ENCODE measurements at places on chromosomes 11 and 22.

DNA sequence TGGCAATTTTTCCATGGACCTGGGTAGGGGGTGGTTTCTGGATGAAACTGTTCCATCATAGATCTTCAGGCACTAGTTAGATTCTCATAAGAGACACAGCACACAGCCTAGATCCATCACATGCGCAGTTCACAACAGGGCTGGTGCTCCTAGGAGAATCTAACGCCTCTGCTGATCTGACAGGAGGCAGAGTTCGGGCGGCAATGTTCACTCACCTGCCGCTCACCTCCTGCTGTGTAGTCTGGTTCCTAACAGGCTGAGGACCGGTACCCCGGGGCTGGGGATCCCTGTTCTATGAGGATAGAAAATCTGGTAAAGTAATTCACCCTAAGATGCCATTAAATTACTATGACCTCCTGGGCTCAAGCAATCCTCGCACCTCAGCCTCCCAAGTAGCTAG lies 318.0 kb downstream of the KIRREL3 start:
- no peak for DNase-seq

DNA sequence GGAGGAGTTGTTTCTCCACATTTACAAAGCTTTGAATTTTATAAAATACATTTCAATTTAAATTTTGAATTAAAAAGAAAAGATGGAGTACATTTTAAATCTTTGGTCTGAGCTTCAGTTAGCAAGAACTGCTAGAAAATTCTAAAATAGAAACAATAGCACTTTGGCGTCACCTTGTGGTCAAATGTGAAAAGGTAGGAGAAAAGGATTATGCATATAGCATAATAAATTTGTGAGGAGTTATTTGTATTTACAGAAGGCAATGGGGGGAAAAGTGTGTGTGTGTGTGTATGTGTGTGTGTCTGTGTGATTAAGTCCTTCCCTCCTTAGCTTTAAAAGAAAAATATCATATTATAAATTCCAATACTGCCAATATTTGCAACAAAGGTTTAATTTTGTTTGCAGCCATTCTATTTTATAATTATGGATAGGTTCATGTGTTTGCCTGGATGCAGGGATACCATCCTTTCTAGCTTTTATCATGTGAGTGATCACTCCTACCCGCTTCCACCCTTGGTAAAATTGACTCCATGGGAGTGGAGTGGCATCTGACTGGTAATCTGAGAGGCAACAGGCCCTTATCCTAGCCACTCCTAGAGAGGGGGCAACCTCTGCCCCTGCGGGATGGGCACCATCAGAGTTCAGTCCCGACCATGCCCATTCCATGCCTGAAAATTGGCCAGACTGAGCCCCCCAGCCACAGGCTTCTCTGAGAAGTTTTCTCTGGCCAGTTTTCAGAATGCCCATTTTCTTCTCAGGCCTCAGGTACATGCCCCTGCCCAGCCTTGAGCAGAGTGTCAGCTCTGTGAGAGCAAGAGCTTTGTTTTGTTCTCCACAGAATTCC lies 13.6 kb upstream of the LGR4 start:
- no peak for DNase-seq

- DNase-seq = no peak
Observed at GRCh38 chr11:93623179-93623578, 38.3 kb upstream of the CEP295 start.

DNA sequence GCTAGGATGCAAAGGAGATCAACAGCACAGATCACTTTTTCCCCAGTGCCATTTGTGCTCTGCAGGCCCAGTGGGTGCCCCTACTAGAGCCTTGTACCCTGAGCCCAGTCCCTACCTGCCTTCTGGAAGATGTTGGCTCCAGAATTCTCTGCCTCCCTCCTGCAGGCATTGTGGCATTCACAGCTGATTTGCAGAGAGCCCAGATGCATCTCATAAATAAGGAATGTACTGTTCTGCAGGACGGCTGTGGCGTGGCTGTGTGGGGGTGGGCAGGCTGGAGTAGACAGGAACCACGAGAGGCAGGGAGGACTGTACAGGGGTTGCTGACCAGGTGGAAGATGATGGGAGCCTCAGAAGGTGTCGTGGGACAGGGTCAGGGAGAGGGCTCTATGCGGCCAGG lies 11.2 kb upstream of the MIAT start:
- no peak for DNase-seq

DNA sequence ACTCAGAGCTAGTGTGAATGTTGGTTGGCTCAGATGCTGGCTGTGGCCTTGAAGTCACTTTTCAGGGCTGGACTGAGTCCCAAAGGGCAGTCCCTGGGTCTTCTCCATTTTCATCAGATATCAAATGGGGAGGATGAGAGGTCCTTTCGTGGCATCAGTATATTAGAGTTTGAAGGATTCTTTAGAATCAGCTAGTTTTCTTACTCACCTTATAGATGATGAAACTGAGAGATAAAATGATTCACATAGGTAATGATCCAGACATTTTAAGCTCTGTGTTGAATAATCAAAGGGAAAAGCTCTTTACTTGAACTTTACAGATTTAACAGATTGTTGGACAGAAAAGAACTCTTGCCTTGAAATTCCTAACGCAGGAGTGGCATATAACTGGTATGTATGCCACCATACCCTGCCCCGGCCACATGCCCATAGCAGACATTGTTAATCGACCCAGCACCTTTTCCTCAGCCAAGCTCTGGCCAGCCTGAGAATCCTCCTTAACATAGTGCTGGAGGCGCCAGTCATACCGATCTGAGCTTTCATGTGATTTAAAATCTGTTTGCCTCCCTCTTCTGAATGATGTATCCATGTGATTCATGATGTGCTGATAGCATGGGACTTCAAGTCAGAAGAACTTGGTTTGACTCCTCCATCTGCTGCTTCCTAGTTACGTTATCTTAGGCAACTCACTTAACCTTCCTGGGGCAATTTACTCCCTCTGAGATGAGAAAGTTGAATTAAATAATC lies 60.0 kb downstream of the BARX2 start:
- DNase-seq = no peak

DNA sequence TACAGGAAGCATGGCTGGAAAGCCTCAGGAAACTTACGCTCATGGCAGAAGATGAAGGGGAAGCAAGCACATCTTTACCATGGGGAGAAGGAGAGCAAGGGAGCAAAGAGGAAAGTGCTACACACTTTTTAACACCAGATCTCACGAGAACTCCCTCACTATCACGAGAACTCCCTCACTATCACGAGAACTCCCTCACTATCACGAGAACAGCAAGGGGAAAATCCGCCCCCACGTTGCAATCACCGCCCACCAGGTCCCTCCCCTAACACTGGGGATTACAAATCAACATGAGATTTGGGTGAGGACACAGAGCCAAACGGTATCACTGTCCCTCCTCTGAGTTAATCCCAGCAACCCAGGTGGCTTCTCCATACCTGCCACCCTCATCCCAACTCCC lies 84.5 kb downstream of the MN1 start:
- DNase-seq = no peak

GRCh38 chr11:124791626-124792341 lies 8.4 kb downstream of the MSANTD2 start:
- no peak for DNase-seq

GRCh38 chr11:70420008-70420464 lies 21.7 kb downstream of the CTTN start:
- DNase-seq = no peak

DNA sequence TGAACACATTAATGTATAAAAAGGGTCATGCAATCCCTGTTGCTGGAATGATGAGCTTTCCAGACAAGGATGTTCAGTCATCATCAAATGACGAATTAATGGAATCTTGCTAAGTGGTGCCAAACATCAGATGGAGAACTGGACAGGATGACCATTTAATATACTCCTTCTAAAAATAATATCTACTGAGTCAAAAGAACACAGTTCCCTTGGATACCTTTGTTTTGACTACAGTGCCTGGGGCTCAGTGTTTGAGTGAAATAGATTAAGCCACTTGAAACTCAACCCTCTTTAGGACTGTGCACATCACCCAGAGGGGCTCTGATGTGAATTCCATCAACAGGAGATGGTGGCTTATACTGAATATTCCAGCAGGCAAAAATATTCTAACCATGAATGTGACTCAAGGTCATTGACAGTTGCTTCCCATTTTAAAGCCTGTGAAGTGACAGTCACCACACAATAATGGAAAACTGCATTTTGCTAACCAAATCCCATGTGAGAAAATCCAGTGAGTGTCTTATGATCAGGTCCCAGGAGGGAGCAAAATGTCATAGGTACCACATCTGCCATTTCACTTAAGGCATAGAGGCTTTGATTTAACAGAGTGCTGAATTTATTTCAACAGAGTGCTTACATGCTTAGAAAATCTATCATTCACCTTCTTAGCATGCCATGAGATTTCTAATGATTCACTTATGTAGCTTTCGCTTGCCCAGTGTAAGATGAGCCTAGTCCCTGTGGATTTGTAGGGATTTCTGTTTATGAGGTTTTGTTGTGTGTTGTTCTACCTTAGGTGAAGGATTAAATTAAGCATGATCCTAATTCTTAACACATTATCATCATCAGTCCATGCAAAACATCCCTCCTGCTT lies 41.3 kb upstream of the SLN start:
- no peak for DNase-seq

DNA sequence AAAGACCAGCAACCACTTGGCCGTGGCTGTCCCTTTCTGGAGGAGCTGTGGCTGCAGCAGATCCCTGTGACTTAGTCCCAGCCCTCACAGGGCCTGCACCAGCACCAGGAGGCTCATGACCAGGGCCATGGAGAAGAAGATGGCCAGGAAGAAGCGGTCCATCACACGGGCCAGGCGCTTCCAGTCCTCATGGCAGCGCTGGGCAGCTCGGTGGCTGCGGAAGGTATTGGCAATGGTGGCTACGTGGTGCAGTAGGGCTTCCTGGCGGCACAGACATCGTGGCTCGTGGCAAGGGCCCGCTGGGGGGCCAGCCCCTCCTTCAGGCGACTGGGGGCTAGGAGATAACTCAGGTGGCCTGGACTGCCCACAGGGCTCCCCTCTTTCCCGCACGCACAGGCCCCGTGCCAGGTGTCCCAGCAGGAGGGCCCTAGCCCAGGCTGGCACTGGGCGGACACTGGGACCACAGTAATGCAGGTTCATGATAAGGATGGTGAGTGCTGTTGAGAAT lies 5.1 kb downstream of the CHRNA10 start:
- DNase-seq = peak; percentile 28

GRCh38 chr11:15650105-15650938 lies 535.6 kb downstream of the INSC start:
- peak; percentile 94 for DNase-seq

- peak; percentile 76 for DNase-seq
Observed at GRCh38 chr22:27801616-27802345, at the start of gene MN1. MN1 (minus strand) TSS chr22:27801756; CDS start chr22:27800543, 1,213 bp downstream.

DNA sequence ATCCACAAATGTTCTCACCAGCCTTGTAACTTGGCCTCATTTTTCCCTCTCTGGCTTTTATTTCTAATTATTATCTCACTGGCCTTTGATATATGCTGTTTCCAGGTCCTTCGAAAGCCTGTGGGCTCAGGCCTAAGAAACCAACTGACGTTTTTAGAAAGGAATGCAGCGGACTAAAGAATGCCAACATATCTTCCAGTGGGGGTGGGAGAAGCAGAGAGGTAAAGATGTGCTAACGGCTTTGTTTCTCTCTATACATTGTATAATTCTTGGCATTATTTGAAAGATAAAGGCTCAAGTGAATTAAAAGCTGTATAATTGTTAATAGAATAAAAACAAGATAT lies 28.2 kb downstream of the OR6Q1 start:
- DNase-seq = no peak

DNA sequence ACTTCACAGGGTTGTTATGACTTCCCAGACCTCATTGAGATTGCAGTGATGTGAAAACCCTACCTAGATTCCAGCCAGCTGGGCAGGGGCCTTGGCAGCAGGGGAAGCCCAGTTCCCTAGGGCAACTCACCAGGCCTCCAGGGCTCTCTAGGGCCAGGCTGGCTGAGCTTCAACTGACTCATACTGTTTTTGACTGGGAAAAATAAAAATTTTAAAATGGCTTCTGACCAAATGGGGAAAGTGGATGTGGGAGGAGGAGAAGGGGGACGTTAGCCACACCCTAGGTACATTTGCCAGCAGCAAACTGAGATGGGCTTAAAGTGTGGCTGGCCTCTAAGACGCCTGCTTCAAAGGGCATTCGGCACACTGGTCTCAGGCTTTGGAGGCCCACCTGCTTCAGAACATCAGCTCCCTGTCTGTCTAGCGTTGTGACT lies 39.0 kb downstream of the BMAL1 start:
- DNase-seq = no peak

DNA sequence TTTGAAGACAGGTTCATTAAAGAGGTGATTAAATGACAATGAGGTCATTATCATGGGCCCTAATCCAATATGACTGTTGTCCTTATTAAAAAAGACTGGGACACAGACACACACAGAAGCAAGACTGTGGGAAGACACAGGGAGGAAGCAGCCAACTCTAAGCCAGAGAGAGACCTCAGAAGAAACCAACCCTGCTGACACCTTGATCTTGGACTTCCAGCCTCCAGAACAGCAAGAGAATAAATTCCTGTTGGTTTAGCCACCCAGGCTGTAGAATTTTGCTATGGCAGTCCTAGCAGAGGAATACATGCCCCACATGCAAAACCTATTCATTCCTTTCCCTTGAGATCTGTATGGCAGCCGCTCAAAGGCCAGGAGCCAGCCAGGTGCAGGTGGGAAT lies 35.6 kb upstream of the CACNG2 start:
- peak; percentile 21 for DNase-seq

- DNase-seq = no peak
Observed at GRCh38 chr11:57163160-57163868, 18.4 kb upstream of the LRRC55 start.

- DNase-seq = no peak
Observed at GRCh38 chr11:11995601-11996000, 12.8 kb downstream of the DKK3 start.

DNA sequence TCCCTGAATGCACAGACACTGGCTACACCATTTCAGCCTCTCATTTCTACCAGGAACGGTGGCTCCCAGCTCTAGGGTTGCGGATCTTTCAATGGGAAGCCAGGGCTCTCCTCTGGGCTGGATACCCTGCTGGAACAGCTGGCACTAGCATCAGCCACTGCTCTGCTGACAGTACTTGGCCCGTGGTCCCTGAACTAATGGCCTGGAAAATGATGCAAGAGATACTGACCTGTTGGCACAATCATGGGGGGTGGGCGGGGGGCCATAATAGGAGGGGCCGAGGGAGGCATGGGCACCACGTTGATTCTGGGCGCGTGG lies 10.7 kb upstream of the TBC1D10A start:
- DNase-seq = peak; percentile 80

DNA sequence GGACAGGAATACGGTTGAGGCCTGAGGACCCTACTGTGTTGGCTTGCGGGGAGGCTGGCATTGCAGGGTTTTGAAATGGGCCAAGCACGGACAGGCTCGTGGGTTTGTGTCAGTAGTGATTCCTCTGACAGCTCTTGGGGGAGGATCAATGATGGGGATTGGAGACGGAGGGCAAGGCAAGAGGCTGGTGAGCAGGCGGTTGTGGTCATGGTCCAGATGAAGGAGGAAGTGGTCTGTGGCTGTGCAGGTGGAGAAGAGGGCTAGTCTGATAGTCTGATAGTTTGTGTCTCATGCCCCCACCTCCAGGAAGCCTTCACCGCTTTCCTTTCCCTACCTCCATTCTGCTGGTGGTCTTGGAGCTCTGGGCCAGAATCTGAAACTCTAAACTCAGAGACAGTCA lies 3.0 kb downstream of the MAFF start:
- DNase-seq = no peak

- no peak for DNase-seq
Observed at GRCh38 chr22:46369716-46370583, 34.4 kb downstream of the TRMU start.

- no peak for DNase-seq
Observed at GRCh38 chr22:25051073-25051472, 98.6 kb downstream of the KIAA1671 start.
